ENCODE measurements at places on chromosomes 3 and 15.

- DNase-seq: no peak
These were observed 43.3 kb upstream of the TOP2B start for GRCh38 chr3:25708036-25708435.

DNA sequence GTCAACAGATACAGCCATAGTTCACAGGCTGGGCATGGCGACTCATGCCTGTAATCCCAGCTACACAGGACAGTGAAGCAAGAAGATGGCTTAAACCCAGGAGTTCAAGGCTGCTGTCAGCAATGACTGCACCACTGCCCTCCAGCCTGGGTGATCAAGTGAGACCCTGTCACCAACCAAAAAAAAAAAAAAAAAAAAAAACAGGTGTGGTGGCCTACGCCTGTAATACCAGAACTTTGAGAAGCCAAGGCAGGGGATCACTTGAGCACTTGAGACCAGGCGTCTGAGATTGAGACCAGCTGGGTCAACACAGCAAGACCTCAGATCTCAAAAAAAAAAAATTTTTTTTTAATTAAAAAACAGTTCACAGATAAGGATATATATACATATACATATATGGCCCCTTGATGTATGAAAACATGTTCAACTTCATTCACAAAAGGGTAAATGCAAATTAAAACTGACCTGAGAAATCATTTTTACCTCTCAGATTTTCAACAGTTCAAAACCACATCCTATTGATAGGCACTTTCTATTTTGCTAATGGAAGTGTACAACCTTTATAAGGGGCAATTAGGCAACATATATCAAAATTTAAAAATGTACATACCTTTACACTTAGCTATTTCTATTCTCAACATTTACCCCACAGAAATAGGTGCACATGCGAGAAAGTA is 51.1 kb downstream of the OSBPL10 start:
- DNase-seq: no peak

DNA sequence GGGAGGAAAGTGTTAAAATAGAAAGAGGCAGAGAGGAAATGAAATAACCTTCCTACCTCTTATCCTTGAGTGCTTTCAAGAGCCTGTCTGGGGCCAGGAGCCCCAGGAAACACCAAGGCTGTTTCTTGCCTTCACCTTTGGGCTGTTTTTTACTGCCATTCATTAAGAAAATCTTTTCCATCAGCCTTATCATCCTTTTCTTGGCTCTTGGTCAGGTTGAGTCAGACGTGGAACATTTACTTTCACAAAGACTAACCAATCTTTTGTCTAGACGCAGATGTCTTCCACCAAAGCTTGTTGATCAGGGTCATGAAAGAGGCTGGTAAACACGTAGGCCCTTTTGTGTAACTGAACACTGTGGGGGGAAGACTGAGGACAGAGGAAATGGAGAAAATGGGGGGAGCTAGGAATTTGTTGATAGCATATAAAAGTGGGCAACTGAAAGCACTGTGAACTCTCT is 151.0 kb upstream of the THBS1 start:
- DNase-seq: no peak

- no peak for DNase-seq
These were observed 308.3 kb downstream of the LRTM1 start for GRCh38 chr3:54619531-54619930.

DNA sequence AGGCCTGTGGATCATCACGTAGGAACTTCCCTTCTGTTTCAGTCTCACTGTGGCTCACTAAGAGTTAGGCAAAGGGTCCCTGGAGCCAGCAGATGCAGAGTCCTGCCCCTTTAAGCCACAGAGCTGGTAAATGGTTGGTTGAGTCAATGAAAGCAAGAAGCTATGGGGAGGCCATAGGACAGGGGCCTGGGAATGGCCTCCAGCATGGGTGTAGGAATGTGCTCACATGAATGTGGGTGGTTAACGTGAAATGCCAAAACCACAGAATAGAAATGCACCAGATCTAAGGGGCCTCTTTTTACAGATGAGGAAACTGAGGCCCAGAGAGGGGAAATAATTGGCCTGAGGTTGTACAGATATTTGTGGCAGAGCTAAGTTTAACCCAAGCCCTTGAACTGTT is 150.3 kb downstream of the TLE3 start:
- no peak for DNase-seq

GRCh38 chr15:82537351-82537908 is 2.8 kb downstream of the RPS17 start:
- DNase-seq: no peak

DNA sequence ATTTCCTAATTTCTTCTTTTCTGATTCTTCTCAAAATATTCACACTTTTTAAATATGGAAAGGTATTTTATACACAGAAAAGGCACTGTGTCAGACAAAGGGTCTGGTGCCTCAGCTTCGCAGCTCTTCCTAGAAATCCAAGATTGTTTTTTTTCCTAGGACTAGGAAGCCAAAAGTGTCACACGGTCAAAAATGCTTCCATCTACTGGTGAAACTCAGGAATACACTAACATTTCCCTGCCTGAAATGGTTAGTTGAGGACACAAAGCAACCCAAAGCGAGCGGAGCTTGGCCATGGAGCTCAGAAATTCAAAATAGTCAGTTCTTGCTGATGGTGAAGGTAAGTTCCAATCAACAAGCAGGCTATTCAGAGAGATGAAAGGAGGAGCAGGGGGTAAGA is 426.5 kb upstream of the RASGRP1 start:
- DNase-seq: no peak

DNA sequence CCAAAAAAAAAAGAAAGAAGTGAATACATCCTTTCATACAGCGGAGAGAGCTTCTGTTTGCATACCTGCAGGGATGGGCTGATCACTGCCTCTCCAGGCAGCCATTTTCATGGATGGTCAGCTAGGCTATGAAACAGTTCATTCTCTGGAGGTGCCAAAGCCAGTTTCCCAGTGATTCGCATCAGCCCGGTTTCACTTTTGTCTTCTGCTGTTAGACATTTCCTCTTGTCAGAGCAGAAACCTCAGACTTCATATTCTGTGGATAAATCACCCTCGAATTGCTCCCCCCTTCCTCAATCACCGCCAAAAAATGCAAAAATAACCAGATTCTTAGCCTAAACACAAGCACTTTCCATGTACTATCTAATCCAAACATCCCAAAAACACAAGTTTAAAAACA is 225.6 kb downstream of the ADAMTS9 start:
- no peak for DNase-seq

DNA sequence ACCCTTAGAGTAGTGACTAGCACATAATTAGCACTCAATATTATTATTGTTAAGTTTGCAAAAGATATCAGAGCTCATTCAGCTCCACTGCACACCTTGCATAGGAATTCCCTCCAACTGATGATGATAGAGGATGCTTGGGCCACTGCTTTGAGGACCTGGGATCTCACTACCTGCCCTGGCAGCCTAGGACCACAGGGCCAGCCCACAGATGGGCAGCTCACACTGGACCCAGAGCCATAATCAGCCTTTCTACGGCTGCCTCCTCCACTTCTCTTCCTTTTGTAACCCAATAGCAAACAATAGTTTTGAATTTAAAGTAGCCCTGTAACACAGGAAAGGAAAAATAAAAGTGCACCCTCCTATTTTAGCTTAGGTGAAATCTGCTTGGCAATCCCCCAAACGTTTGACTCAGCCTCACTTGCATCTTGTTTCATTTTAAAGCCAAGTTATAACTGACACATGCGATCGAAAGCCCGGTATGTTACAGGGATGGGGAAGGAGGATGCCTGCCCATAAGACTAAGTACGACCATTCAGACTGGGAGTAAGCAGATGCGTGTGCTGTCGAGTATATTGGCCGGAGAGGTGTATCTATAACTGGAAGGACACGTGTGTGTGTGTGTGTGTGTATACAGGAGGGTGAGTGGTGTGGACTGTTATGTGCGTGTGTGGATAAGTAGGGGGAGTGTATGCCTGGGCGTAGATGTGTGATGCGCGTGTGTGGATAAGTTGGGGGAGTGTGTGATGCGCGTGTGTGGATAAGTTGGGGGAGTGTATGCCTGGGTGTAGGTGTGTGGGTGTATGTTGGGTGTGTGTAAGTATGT is 65.9 kb downstream of the CPN2 start:
- no peak for DNase-seq

DNA sequence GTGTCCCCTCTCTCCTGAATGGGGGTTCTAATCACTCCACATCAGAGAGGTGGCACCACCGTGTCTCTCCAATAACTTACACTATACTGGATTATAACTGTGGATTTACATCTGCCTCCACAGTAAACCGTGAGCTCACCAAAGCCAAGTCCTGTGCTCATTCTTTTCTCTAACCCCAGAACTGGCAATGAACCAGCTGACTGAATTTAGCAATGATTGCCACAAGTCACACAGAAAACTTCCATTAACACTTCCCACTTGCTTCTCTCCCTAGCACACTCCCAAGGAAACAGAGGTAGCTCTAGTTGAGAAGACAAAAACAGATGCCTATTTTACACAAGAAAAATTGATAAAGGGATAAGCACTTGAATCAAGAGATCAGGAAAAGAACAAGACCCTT is 361.3 kb downstream of the ULK4 start:
- DNase-seq: no peak

DNA sequence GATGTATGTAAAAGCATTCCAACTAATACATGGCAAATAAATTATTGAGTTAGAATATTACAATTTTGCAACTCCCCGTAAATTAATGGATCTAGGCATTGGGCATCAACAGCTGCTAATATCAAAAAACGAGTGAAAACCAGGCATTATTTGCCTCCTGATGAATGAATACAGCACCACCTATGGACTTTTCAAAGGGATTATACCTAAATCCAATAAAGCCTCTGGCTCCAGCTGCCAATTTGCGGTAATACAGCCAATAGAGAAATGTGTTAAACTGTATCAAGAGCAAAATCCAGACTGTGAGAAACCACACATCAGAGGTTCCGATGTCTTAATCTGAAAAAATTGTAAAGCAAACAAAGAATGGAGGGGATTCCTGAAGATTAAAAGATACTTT is 16.3 kb upstream of the A4GNT start:
- no peak for DNase-seq

GRCh38 chr3:58585994-58586393 is 8.8 kb upstream of the FAM107A start:
- DNase-seq: no peak

- DNase-seq: peak; percentile 64
These were observed 617.5 kb downstream of the ZPLD1 start for GRCh38 chr3:103052236-103052830.

DNA sequence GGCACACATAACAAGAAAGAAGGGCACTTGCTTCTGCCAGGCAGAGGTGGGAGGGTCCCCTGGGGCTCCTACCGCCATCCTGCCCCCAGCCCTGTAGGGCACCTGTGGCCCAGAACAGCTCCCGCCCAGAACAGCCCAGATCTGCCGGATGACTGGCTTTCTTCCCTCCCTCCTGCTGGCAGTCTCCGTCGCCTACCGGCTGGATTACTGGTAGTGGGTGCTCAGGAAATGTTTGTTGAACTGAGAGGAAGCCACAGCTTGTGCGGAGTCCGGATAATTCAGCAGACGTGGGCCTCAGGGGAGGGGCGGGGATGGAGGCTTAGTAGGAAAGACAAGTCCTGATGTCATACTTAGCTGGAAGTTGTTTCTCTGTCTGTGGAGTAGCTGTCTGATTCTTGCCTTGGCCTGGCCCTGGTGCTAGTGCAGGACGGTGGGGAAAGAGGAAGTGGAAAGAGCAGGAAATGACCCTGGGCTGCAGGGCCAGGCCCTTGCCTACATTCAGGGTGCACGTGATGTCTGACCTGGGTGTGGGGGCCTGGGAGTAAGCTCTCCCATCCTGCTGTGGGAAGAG is 6.7 kb downstream of the CCDC9B start:
- DNase-seq: peak; percentile 81

- no peak for DNase-seq
These were observed 286.0 kb downstream of the ADAMTS17 start for GRCh38 chr15:100055821-100056220.

DNA sequence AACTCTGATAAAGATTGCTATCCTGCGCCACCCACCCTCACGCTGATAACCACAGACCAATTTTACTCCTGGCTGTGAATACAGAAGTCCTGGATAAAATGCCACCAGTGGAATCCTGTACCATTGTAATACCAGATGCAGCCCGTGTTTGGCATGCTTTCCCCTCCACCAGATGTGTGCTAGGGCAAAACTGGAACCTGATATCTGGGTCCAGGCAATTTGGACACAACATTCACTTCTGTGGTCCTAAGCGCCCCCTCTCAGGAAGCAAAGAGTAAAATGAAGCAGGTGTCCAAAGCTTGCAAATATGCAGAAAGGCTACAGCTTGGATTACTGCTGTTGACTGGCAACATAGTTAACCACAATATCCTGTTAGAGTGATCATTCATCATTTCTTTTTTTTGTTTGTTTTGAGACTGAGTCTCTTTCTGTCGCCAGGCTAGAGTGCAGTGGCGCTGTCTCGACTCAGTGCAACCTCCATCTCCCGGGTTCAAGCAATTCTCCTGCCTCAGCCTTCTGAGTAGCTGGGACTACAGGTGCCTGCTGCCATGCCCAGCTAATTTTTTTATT is 32.8 kb downstream of the LOXL1 start:
- no peak for DNase-seq

- DNase-seq: no peak
These were observed 401.7 kb upstream of the CDIN1 start for GRCh38 chr15:36177590-36178302.

DNA sequence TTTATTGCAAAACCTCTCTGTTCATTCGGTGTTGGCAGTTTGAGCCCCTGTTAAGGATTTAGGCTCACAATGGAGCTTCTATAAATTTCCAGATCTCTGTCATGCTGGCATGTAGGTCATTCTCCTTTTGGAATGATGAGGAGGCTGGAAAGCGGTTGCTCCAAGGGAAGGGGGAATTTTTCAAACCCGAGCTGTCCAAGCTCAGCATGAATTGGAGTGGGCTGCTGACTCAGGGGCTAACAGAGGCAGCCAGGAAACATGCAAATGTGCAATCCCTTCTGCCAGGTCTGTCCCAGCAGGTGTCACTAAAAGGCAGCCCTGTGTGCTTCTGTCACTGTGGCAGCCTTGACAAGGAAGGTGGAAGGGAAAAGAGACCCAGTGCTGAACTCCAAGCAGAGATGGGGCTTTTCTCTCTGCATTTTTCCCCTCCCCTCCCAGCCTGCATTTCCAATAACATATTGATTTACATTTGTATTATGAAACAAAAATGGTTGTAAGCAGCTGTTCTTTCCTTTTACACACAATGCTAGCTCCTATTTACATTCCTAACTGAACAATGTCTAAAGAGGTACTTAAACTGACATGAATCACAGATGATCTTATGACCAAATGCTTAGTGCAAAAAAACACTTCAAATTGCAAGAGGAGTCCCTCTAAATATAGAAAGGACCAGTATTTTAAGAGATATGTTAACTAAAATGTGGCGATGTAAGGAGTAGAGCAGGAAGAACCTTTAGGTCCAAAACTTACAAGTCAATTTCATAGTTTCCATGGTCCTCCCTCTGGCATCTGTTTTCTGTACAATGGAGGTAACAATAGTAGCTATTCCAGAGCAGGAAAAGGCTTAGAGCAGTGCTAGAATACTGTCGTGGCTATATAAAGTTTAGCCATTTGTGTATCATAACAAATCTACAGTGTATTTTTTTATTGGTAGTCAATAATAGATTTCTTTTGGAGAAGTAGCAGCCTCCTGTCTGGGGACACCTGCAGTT is 84.5 kb upstream of the ATP10A start:
- no peak for DNase-seq

Data from lower lobe of right lung (tissue), 2 donors.